A549 treated with RU486 at 1 μM for 4 hours (cell line): ENCODE measurements at places on chromosomes 13 and 19. TPM values are rescaled to one million over a fixed set of nuclear protein-coding genes. Genes with fewer than 3 reads are reported as not detected.

Gene MBD3L2
- not detected in 5 replicates for total RNA-seq

Gene CABP5
- not detected in 5 replicates for total RNA-seq

Gene RNF17
- not detected in 5 replicates for total RNA-seq

Gene TPTE2
- not detected in 5 replicates for total RNA-seq

Gene PLVAP
- not detected in 5 replicates for total RNA-seq

Gene LRRC4B
- total RNA-seq, result 0.34 to 0.69 TPM (median 0.47 TPM) in 5 replicates

Gene B3GNT3
- 4.0 to 5.3 TPM (median 4.9 TPM) in 5 replicates for total RNA-seq

Gene NPAS1
- 4.0 to 7.4 TPM (median 6.4 TPM) in 5 replicates for total RNA-seq

Gene PTGER1
- total RNA-seq, result not detected in 5 replicates

Gene CDK8
- total RNA-seq, result 9.2 to 13.7 TPM (median 13.2 TPM) in 5 replicates

Gene GALP
- total RNA-seq, result not detected in 5 replicates

Gene CPT1C
- total RNA-seq, result 11.6 to 14.1 TPM (median 12.2 TPM) in 5 replicates

Gene HOMER3
- 24.7 to 34.5 TPM (median 30.0 TPM) in 5 replicates for total RNA-seq

Gene SBNO2
- total RNA-seq, result 27.5 to 47.3 TPM (median 43.9 TPM) in 5 replicates

Gene FAM216B
- total RNA-seq, result not detected in 5 replicates

Gene ZNF383
- total RNA-seq, result 4.7 to 8.6 TPM (median 6.6 TPM) in 5 replicates
